ENCODE measurements at places on chromosomes 7 and 10. TPM values are rescaled to one million over a fixed set of nuclear protein-coding genes. Genes with fewer than 3 reads are reported as not detected.

TMEM176B gene
- 95.3 TPM for total RNA-seq

SEMA3A gene
- total RNA-seq, result 60.8 TPM

- DNase-seq, result no peak
- no peaks in the 10 kb centered on the region for H3K27me3 ChIP-seq
- no peaks in the 10 kb centered on the region for H3K4me1 ChIP-seq
- H3K4me3 ChIP-seq, result no peak overlapping the region
- H3K27ac ChIP-seq, result no peak overlapping the region
Measured at GRCh38 chr7:135098391-135098790, 49.5 kb upstream of the TMEM140 start.

- peaks cover 5% of the 10 kb centered on the region for H3K36me3 ChIP-seq
- peaks cover 3% of the 10 kb centered on the region for H3K4me1 ChIP-seq
- no peak overlapping the region for H3K4me3 ChIP-seq
- no peak overlapping the region for H3K27ac ChIP-seq
- peak; percentile 43 for DNase-seq
Measured at GRCh38 chr10:373015-373414, 237.8 kb downstream of the ZMYND11 start.

DNA sequence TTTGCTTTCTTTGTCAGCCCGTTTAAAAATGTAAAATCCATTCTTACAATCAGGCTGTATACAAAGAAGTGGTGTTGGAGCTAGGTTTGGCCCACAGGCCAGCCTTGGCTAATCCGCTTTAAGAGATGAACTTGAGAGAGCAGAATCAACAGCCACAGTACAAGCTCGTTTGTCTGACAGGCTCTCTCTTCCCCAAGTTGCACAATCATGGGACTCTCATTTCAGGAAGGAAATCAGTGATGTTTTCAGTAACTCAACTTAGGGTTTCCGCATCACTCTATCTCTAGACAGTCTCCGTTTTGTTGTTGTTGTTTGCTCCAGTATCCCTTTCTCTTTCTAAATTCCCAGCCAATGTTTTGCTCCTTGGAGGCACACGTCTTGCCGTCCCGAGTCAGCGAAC is 582.0 kb upstream of the MKI67 start:
- no peak for DNase-seq
- H3K36me3 ChIP-seq, result no peaks in the 10 kb centered on the region
- H3K4me3 ChIP-seq, result no peak overlapping the region
- no peak overlapping the region for H3K27ac ChIP-seq

SEMA3E gene
- 2.0 TPM for total RNA-seq

DNA sequence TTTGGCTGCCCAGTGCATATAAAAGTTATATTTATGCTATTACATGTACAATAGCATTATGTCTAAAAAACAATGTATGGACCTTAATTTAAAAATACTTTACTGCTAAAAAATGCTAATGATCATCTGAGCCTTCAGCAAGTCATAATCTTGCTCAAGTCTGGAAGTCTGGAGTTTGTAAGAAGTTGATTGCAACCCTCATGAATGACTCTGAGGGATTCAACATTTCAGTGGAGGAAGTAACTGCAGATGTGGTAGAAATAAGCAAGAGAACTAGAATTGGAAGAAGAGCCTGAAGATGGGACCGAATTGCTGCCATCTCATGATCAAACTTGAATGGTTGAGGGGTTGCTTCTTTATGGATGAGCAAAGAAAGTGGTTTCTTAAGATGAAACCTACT is 13.0 kb upstream of the ADAMTS14 start:
- H3K27me3 ChIP-seq, result no peaks in the 10 kb centered on the region
- H3K4me3 ChIP-seq, result no peak overlapping the region
- peaks cover 36% of the 10 kb centered on the region for H3K4me1 ChIP-seq
- no peaks in the 10 kb centered on the region for H3K36me3 ChIP-seq

- H3K4me3 ChIP-seq, result no peak overlapping the region
- no peaks in the 10 kb centered on the region for H3K4me1 ChIP-seq
- no peak for DNase-seq
- H3K27ac ChIP-seq, result no peak overlapping the region
- no peaks in the 10 kb centered on the region for H3K36me3 ChIP-seq
- H3K27me3 ChIP-seq, result peaks cover 12% of the 10 kb centered on the region
Measured at GRCh38 chr10:70592746-70593512, 9.6 kb downstream of the PRF1 start.

DNA sequence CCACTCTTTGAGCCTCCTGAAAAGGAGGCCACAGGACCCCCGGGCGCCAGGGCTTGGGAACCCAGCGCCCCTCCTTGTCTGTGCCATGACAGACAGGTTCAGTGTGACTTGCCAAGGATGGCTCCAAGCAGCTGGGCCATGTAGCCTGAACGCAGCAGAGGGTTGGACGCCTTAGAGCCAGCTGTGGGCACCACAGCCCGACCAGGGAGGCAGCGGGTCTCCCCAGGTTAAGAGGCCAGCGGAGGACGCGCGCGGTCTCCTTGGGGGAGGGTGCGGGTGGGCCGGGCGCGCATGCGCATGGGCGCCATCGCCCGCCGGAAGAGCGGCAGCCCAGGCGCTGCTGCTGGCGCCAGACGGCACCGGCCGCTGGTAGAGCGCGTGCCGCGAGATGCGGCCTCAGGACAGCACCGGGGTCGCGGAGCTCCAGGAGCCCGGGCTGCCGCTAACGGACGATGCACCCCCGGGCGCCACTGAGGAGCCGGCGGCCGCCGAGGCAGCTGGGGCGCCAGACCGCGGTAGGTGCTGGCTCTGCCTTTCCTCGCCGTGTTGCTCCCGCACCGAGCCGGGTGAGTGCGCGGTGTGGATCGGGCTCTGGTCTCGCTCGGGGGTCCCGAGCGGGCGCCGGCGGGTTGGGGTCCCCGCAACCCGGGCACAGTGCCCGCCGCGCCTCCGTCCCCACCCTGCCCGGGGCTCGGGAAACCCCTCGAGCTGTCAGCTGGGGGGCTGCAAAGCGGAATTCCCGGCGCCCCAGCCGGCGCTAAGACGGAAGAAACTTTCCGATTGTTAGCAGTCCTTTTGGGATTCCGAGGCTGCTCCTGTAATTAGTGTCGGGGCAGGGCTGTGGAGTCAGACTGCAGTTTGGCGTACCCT is at the start of gene SLC35G1:
TSS of gene SLC35G1 (plus strand) at position 333 of the 870 bp plus-strand sequence. CDS start at position 389, 56 bp downstream.
- peak within 1 kb of the TSS; percentile 82 for H3K4me3 ChIP-seq
- H3K27ac ChIP-seq, result peak within 1 kb of the TSS; percentile 47
- H3K27me3 ChIP-seq, result peaks cover 1% of the 10 kb centered on the region
- peak; percentile 56 for DNase-seq
- no peaks in the 10 kb centered on the region for H3K4me1 ChIP-seq

ABCB4 gene
- total RNA-seq, result 0.26 TPM

DNA sequence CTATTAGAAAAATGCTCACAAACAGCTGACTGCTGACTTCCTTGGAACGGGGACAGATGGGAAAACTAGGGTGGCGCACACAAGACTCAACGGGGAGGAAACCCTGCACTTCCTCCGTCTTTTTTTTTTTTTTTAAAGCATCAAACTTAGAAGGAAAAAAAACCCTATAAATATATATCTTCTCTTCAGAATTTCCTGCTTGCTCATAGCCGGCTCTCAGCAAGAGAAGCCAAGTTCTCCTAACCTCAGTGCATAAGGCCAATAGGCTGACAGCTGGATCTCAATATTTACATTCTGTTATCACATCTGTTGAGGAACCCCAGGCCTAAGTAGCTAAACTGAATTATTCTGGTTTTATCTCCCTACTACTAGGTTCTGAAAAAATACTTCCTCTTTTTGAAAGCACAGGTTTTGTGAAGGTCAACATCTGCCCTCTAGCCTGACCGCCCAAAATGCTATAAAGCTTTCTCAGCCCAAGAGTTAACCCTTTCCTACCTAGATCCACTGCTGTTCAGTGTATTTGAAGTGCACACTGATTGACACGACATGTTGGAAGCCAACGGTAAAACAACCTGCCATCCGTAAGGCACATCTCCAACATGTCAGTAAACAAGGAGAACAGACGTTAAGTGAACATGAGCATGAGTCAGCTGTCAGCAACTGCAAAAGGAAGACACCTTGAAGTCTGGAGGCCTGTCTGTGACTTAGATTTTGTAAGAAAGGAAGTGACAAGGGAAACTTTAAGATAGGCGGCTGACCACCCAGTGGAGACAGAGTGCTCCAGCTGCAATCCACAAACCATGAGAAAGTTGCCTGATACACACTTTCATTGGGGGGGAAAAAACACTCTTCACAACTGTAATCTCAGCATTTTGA is 83.8 kb downstream of the EBLN1 start:
- peak; percentile 60 for DNase-seq
- H3K4me1 ChIP-seq, result no peaks in the 10 kb centered on the region
- no peaks in the 10 kb centered on the region for H3K27me3 ChIP-seq
- H3K36me3 ChIP-seq, result no peaks in the 10 kb centered on the region

- DNase-seq, result peak; percentile 36
- no peaks in the 10 kb centered on the region for H3K27me3 ChIP-seq
- H3K4me1 ChIP-seq, result peaks cover 5% of the 10 kb centered on the region
Measured at GRCh38 chr10:5666008-5666840, at the start of gene ASB13. Gene ASB13 (minus strand): TSS chr10:5666595. CDS start chr10:5666551, 44 bp downstream.

- H3K4me3 ChIP-seq, result no peak overlapping the region
- H3K36me3 ChIP-seq, result no peaks in the 10 kb centered on the region
- no peak overlapping the region for H3K27ac ChIP-seq
- no peaks in the 10 kb centered on the region for H3K4me1 ChIP-seq
- DNase-seq, result no peak
Measured at GRCh38 chr7:145633513-145633912, 483.1 kb upstream of the CNTNAP2 start.

GRCh38 chr7:31975546-31975945 is 94.7 kb downstream of the PDE1C start:
- H3K4me1 ChIP-seq, result no peaks in the 10 kb centered on the region
- H3K27me3 ChIP-seq, result no peaks in the 10 kb centered on the region
- no peaks in the 10 kb centered on the region for H3K36me3 ChIP-seq
- no peak for DNase-seq
- H3K27ac ChIP-seq, result no peak overlapping the region

Data from fibroblast of lung (primary cell).